ENCODE measurements at places on chromosomes 6 and 20. TPM values are rescaled to one million over a fixed set of nuclear protein-coding genes. Genes with fewer than 3 reads are reported as not detected.

- DNase-seq, result no peak
- no peaks in the 10 kb centered on the region for H3K27me3 ChIP-seq
- H3K4me3 ChIP-seq, result no peak overlapping the region
- H3K36me3 ChIP-seq, result no peaks in the 10 kb centered on the region
Measured at GRCh38 chr20:2255926-2256531, 39.8 kb upstream of the TGM3 start.

DNA sequence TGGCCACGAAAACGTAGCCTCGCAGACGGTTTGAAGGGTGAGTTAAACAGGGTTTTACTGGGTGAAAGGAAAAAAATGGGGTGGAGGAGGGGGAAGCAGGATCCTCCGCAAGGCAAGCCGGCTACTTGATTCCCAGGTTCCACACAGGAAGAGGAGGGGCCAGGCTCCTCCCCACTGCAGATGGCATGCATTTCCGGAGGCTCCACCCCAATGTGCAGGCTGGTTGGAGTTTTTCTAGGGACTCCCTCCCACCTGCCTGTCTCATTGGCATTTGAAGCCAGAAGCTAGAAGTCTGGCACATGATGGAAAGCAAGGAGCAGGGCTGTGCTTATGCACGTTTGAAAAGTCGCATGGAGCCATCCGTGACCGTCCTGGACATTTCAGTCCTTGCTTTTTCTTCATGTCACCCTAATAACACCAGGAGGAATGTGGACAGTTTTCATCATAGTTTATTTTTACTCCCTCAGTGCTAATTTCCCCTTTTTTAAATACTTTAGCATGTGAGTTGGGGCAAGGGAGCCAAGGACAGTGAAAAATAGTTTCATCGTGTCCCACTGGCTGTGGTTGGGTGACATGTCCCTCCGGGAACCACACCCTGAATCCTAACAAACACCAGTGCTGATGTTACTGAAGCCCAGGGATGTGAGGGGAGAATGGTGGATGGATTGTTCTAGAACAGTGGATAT lies 100.1 kb upstream of the INSM1 start:
- H3K4me1 ChIP-seq, result no peaks in the 10 kb centered on the region
- no peak for DNase-seq
- no peak overlapping the region for H3K27ac ChIP-seq
- H3K36me3 ChIP-seq, result no peaks in the 10 kb centered on the region

GRCh38 chr6:3919130-3919628 lies 70.0 kb downstream of the FAM50B start:
- no peak overlapping the region for H3K4me3 ChIP-seq
- no peak for DNase-seq
- H3K36me3 ChIP-seq, result no peaks in the 10 kb centered on the region
- H3K27ac ChIP-seq, result peak overlapping the region; percentile 63
- no peaks in the 10 kb centered on the region for H3K27me3 ChIP-seq
- no peaks in the 10 kb centered on the region for H3K4me1 ChIP-seq

DNA sequence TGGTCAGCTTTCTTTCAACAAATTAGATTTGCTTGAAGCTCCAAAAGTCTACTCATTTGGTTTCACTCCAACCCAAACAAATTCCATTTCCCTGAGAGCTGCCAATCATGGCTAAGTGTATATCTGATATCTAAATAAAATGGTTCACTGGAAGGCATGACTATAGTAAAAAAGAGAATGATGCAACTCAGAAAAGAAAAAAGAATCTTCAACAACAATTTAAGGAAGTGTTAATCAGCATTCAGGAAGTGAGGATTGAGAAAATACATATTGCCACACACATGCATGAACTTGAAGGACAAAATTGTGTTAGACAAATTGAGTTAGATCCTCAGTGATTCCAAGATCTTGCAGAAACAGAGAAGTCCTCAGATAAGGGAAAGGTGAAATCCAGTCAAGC lies 972.9 kb upstream of the FLRT3 start:
- no peaks in the 10 kb centered on the region for H3K4me1 ChIP-seq
- H3K27ac ChIP-seq, result no peak overlapping the region
- H3K27me3 ChIP-seq, result no peaks in the 10 kb centered on the region
- H3K4me3 ChIP-seq, result no peak overlapping the region

- H3K4me1 ChIP-seq, result peaks cover 15% of the 10 kb centered on the region
- DNase-seq, result no peak
- H3K27me3 ChIP-seq, result no peaks in the 10 kb centered on the region
- H3K4me3 ChIP-seq, result no peak overlapping the region
- H3K36me3 ChIP-seq, result peaks cover 12% of the 10 kb centered on the region
- no peak overlapping the region for H3K27ac ChIP-seq
Measured at GRCh38 chr20:17616480-17617211, 46.8 kb downstream of the DSTN start.

DNA sequence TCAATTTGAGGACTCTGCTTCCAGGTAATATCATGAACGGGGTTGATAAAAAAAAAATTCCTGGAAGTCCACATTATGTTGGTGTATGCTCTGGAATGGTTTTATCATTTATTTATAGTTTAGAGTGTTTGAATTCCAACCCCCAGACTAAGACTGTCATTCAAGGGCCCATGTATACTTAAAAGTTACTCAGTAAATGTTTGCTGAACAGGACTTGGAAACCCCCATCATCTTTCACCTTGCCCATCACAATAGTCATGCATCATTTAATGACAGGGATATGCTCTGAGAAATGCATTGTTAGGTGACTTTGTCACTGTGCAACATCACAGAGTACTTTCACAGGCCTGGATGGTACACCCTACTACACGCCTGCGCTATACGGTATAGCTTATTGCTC lies 104.8 kb downstream of the ATXN1 start:
- no peak overlapping the region for H3K27ac ChIP-seq
- H3K36me3 ChIP-seq, result peaks cover 3% of the 10 kb centered on the region
- H3K4me1 ChIP-seq, result peaks cover 4% of the 10 kb centered on the region
- no peaks in the 10 kb centered on the region for H3K27me3 ChIP-seq
- H3K4me3 ChIP-seq, result no peak overlapping the region
- DNase-seq, result no peak

DNA sequence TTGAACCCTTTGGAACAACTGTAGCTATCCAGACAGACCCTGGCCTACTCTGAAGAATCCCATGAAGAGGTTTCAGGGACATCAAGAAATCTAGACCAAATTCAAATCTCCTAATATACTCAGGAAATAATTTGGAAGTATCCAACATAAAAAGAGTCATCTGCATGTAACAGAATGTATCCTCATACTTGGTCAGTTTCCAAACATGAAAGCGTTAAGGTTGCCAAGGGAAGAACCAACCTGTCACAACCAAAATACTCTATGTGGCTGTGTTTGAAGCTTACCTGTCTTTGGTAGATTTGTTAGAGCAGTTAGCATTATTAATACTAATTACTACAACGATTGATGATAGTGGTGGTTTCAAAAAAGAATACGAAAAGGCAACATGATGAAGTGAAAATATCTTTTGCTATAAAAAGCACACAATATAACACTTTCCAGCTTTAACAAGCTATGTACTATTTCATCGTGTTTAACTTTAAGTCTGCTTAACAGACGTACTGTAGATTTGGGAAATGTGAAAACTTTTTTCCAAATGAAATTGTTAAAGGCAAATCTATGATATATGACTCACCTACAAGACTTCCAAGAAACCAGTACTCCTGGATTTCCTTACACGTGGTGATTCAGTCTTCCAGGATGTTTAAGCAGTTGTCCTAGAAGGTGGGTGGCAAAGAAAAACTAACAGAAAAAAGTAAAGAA lies 46.6 kb upstream of the ENPP1 start:
- DNase-seq, result no peak
- H3K4me1 ChIP-seq, result peaks cover 2% of the 10 kb centered on the region
- H3K27ac ChIP-seq, result no peak overlapping the region
- no peak overlapping the region for H3K4me3 ChIP-seq

GRCh38 chr6:146915671-146916127 lies 288.5 kb upstream of the STXBP5 start:
- H3K27ac ChIP-seq, result no peak overlapping the region
- no peak overlapping the region for H3K4me3 ChIP-seq
- no peaks in the 10 kb centered on the region for H3K36me3 ChIP-seq
- no peaks in the 10 kb centered on the region for H3K27me3 ChIP-seq
- peaks cover 3% of the 10 kb centered on the region for H3K4me1 ChIP-seq

DNA sequence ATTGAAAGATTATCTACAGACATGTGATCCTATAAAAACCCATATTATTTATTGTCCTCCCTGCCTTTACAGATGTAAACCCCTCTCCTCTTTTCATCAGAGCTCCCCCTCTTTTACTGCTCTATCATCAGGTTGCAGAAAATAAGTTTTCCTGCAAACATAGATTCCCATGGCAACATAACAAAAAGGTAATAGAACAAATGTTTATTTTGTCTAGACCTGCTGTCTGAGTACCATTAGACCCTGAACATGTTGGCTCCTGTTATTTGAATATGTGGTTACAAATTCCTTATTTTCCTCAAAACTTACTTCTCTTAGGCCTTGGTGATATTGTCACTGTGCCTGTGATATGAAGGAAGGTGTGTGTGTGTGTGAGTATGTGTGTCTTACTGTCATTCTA lies 11.5 kb downstream of the MAPK14 start:
- peaks cover 1% of the 10 kb centered on the region for H3K36me3 ChIP-seq
- DNase-seq, result no peak
- peaks cover 31% of the 10 kb centered on the region for H3K4me1 ChIP-seq

- peaks cover 2% of the 10 kb centered on the region for H3K4me1 ChIP-seq
- DNase-seq, result no peak
- H3K27me3 ChIP-seq, result no peaks in the 10 kb centered on the region
- H3K27ac ChIP-seq, result no peak overlapping the region
Measured at GRCh38 chr20:646107-646867, 6.7 kb downstream of the SRXN1 start.

- H3K27me3 ChIP-seq, result no peaks in the 10 kb centered on the region
- no peak overlapping the region for H3K27ac ChIP-seq
- no peaks in the 10 kb centered on the region for H3K4me1 ChIP-seq
- no peak overlapping the region for H3K4me3 ChIP-seq
Measured at GRCh38 chr6:51505434-51505833, 582.0 kb downstream of the PKHD1 start.

DNA sequence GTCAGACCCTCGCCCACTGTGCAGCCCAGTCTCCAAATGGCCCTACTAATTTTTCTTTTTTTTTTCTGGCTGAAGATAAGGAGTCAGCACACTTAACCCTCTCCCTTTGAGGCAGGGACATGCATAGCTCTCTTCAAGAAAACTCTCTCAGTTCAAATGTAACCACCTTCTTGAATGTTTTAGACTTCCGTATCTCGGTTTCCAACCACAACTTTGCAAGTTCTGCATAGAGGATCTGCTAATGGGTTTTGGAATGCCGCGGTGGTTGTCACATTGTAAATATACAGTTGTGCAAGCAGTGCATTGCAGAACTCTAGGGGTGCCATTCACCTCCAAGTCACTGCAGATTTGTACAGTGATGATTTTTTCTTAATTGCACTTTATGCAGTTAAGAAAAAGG lies 59.4 kb upstream of the SLC35B3 start:
- H3K4me3 ChIP-seq, result no peak overlapping the region
- no peaks in the 10 kb centered on the region for H3K4me1 ChIP-seq
- no peaks in the 10 kb centered on the region for H3K36me3 ChIP-seq
- no peaks in the 10 kb centered on the region for H3K27me3 ChIP-seq

- DNase-seq, result peak; percentile 80
- no peak overlapping the region for H3K4me3 ChIP-seq
- no peak overlapping the region for H3K27ac ChIP-seq
- H3K36me3 ChIP-seq, result no peaks in the 10 kb centered on the region
Measured at GRCh38 chr6:169487579-169488436, 214.0 kb downstream of the WDR27 start.

DNA sequence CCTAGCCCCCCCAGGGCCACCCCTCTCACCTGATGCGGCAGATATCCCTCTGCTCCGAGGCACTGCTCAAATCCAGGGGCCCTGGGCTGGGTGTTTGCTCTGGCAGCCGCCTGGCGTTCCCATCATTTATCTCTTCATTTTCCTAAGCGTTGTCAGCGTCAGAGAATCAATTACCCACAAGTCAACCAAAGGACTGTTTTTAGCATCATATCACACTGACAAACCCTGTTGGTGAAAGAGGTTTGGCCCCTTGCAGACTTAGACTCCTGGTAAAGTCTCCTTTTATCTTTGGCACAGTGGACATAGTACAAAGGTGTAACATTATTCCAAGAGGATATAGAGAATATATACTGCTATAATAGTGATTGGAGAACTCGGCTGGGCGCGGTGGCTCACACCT lies at the start of gene GHRH:
GHRH (minus strand) TSS at position 101 of the 400 bp plus-strand sequence. CDS start 4,925 bp downstream, outside the sequence.
- DNase-seq, result no peak
- no peaks in the 10 kb centered on the region for H3K27me3 ChIP-seq
- H3K4me3 ChIP-seq, result no peak within 1 kb of the TSS
- no peak within 1 kb of the TSS for H3K27ac ChIP-seq
- H3K36me3 ChIP-seq, result no peaks in the 10 kb centered on the region
- H3K4me1 ChIP-seq, result no peaks in the 10 kb centered on the region

- H3K27me3 ChIP-seq, result no peaks in the 10 kb centered on the region
- DNase-seq, result peak; percentile 45
- no peaks in the 10 kb centered on the region for H3K4me1 ChIP-seq
- H3K36me3 ChIP-seq, result no peaks in the 10 kb centered on the region
- H3K27ac ChIP-seq, result no peak overlapping the region
- H3K4me3 ChIP-seq, result no peak overlapping the region
Measured at GRCh38 chr6:121851056-121851455, 415.6 kb downstream of the GJA1 start.

DNA sequence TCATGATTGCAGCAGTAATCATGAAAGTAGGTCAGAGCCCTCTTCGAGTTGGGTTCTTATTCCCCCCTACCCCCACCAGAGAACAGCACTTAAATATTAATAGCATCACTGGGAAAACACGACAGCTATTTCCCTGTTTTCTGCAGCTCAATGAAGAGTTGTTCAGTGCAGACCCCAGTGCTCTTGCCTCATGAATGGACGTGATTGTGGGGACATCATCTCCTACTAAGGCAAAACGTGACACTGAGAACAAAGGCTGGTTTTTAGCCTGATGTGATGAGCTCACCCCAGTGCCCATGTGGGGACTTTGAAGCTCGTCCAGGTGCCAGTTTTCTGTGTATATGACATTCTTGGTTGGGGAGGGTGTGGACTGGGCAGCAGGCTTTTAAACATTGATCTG lies 105.9 kb downstream of the SLC35F1 start:
- H3K4me3 ChIP-seq, result no peak overlapping the region
- H3K27ac ChIP-seq, result no peak overlapping the region
- H3K4me1 ChIP-seq, result no peaks in the 10 kb centered on the region
- H3K36me3 ChIP-seq, result no peaks in the 10 kb centered on the region
- DNase-seq, result no peak
- H3K27me3 ChIP-seq, result no peaks in the 10 kb centered on the region

The NT5E gene
- total RNA-seq, result 13.5 TPM

The OR5V1 gene
- not detected for total RNA-seq

The MEP1A gene
- total RNA-seq, result 0.09 TPM

The ZNF334 gene
- total RNA-seq, result 25.3 TPM

The NEDD9 gene
- 158 TPM for total RNA-seq
